ENCODE measurements at places on chromosomes 6 and 20. TPM values are rescaled to one million over a fixed set of nuclear protein-coding genes. Genes with fewer than 3 reads are reported as not detected.

The PDE10A gene
- total RNA-seq: 20.8 TPM

GRCh38 chr20:43243672-43244269 lies 54.1 kb upstream of the PTPRT start:
- no peak overlapping the region for H3K4me3 ChIP-seq
- no peak for DNase-seq
- H3K4me1 ChIP-seq: no peaks in the 10 kb centered on the region
- H3K27me3 ChIP-seq: no peaks in the 10 kb centered on the region

DNA sequence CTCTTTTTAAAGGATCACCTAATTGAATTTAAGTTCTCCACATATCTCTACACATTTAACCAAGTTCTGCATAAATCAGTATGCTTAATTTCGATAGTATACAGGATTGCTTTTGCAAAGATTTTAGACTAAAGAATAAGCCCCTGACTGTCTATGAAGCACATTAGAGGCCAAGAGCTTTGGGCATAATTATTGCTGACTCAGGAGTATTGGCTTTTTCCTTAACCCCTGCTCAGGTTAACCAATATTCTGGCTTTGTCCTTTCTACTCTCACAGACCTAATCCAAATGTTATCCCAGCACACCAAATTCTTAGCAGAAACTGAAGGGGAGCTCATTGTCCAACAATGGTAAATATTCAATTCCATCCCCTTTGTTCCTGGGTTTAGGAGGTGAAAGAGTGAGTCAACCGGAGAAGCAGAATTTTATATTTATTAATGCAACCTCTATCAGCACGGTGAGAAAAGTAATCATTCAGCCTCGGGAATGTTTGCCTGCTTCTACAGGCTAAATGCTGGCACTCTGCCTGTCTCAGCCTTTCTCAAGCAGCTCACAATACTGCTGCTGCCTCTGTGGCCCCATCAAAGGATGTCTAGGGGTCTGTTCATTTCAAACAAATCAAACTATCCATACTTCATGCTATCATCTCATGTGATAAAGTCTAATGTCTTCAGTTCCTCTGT lies 125.0 kb downstream of the SIM1 start:
- no peak for DNase-seq
- H3K36me3 ChIP-seq: no peaks in the 10 kb centered on the region
- no peaks in the 10 kb centered on the region for H3K27me3 ChIP-seq
- no peak overlapping the region for H3K4me3 ChIP-seq
- H3K4me1 ChIP-seq: peaks cover 15% of the 10 kb centered on the region
- no peak overlapping the region for H3K27ac ChIP-seq

- peaks cover 5% of the 10 kb centered on the region for H3K4me1 ChIP-seq
- H3K27ac ChIP-seq: no peak overlapping the region
- no peak for DNase-seq
- no peak overlapping the region for H3K4me3 ChIP-seq
- no peaks in the 10 kb centered on the region for H3K36me3 ChIP-seq
Observed at GRCh38 chr20:9066191-9066590, 2.7 kb upstream of the PLCB4 start.

GRCh38 chr20:48238781-48239180 lies 453.5 kb upstream of the SULF2 start:
- no peak for DNase-seq
- no peak overlapping the region for H3K27ac ChIP-seq
- no peaks in the 10 kb centered on the region for H3K27me3 ChIP-seq
- no peaks in the 10 kb centered on the region for H3K36me3 ChIP-seq

GRCh38 chr6:98469141-98469540 lies 365.2 kb upstream of the POU3F2 start:
- no peaks in the 10 kb centered on the region for H3K27me3 ChIP-seq
- H3K36me3 ChIP-seq: no peaks in the 10 kb centered on the region
- no peak for DNase-seq
- H3K4me3 ChIP-seq: no peak overlapping the region
- no peaks in the 10 kb centered on the region for H3K4me1 ChIP-seq
- no peak overlapping the region for H3K27ac ChIP-seq

The MCCD1 gene
- total RNA-seq: not detected

DNA sequence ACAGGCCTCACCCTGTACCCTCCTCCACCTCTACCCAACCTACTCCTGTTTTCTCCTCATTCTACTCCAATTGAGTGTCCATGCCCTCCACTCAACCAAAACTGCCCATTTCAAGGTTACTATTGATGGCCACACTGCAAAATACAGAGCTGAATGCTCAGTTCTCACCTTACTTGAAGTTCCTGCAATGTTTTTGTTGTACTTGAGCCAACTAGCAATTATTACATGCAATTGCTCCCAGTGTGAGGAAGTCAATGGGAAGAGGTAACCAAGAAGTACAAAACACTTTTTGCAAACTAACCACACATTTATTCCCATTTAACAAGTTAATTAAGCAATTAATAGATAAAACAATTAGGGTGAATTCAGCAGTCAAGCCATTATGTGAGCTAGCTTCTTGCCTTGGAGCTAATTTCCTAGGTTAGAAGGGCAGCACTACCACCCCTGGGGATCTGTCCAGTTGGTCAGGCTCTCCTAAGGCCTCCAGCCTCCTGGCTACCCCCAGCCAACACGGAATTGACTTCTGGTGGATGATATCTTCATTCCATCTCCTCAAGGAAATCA lies 52.4 kb upstream of the GGTLC1 start:
- no peaks in the 10 kb centered on the region for H3K36me3 ChIP-seq
- H3K4me3 ChIP-seq: no peak overlapping the region
- no peaks in the 10 kb centered on the region for H3K4me1 ChIP-seq
- no peak overlapping the region for H3K27ac ChIP-seq

GRCh38 chr6:154301839-154302752 lies 54.5 kb downstream of the IPCEF1 start:
- peaks cover 7% of the 10 kb centered on the region for H3K4me1 ChIP-seq
- H3K4me3 ChIP-seq: no peak overlapping the region
- no peaks in the 10 kb centered on the region for H3K36me3 ChIP-seq
- H3K27me3 ChIP-seq: no peaks in the 10 kb centered on the region
- no peak for DNase-seq

- no peak overlapping the region for H3K4me3 ChIP-seq
- DNase-seq: no peak
- no peaks in the 10 kb centered on the region for H3K27me3 ChIP-seq
- no peaks in the 10 kb centered on the region for H3K4me1 ChIP-seq
- H3K36me3 ChIP-seq: no peaks in the 10 kb centered on the region
Observed at GRCh38 chr20:32887492-32887891, 28.8 kb downstream of the EFCAB8 start.

DNA sequence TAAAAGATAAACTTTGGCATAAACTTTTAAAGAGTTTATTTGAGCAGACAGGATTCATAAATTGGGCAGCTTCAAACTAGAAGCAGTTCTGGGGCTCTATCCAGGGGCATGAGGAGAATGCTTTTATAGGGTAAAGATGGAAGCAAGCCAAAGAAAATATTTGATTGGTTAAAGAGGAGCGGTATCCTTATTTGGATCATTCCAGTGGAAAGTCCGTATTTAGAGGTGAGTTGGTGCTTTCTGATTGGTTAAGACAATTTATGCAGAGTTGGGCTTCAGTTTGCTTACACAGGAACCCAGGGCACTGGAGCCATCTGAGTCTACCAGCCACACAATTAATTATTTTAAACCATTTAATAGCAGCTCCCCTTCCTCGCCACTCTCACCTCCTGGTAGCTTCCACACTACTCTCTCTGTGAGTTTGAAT lies 37.9 kb upstream of the RNF217 start:
- DNase-seq: no peak
- H3K4me1 ChIP-seq: no peaks in the 10 kb centered on the region
- H3K4me3 ChIP-seq: no peak overlapping the region
- H3K27ac ChIP-seq: no peak overlapping the region

The RSPO3 gene
- total RNA-seq: 2.3 TPM

DNA sequence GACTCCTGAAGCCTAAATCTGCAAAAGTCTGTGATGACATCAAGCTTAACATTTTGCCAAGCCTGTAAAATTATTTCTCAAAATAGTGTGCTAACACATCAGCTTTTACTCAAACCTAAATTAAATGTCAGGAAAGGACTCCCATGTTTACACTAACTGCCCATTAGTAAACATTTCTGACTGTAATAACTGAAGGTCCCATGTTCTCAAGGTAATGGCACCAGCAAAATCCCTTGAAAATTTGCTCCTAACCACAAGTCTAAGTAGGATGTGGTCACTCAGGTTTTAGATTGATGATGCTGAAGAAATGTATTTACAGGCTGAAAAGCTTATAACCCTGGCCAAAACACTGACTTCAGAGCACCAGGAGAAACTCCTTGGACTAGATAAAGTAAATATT lies 33.0 kb downstream of the BACH2 start:
- no peak overlapping the region for H3K4me3 ChIP-seq
- H3K27me3 ChIP-seq: no peaks in the 10 kb centered on the region
- no peak for DNase-seq
- H3K27ac ChIP-seq: no peak overlapping the region

- no peaks in the 10 kb centered on the region for H3K27me3 ChIP-seq
- H3K27ac ChIP-seq: no peak overlapping the region
- H3K36me3 ChIP-seq: no peaks in the 10 kb centered on the region
- H3K4me1 ChIP-seq: no peaks in the 10 kb centered on the region
- H3K4me3 ChIP-seq: no peak overlapping the region
- no peak for DNase-seq
Observed at GRCh38 chr6:116536216-116536621, 9.3 kb downstream of the TRAPPC3L start.

- H3K27ac ChIP-seq: no peak overlapping the region
- DNase-seq: no peak
- H3K36me3 ChIP-seq: no peaks in the 10 kb centered on the region
- H3K4me1 ChIP-seq: no peaks in the 10 kb centered on the region
Observed at GRCh38 chr20:10965936-10966470, 292.2 kb upstream of the JAG1 start.

DNA sequence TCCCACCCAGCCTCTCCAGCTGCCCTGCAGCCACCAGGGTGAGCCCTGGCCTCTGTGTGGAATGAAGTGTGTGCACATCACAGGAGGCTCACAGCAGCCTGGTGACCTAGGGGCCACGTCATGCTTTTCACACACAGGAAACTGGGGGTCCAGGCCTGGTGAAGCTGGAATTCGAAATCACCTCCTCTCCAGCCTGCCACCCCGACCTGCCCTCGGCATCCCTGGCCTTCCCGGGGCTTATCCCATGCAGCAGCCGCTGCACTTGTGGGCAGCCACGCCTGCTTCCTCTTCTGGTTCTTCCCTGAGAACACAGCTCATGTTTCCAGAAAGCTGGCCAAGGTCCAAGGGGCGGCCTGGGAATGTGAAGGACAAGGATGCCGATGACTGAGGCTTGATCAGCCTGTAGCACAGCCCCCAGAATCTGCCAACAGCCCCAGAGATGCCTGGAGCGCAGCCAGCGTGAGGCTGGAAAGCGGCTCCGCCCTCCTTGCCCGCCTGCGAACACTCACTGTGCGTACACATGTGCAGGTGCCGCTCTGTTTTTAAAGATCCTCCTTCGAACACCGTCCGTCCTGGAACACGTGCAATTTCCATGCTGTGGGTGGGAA lies 4.2 kb upstream of the NTSR1 start:
- H3K27me3 ChIP-seq: no peaks in the 10 kb centered on the region
- peaks cover 4% of the 10 kb centered on the region for H3K4me1 ChIP-seq
- peak; percentile 41 for DNase-seq

The MUC21 gene
- total RNA-seq: not detected

The PSORS1C2 gene
- total RNA-seq: not detected

The RFX6 gene
- not detected for total RNA-seq

DNA sequence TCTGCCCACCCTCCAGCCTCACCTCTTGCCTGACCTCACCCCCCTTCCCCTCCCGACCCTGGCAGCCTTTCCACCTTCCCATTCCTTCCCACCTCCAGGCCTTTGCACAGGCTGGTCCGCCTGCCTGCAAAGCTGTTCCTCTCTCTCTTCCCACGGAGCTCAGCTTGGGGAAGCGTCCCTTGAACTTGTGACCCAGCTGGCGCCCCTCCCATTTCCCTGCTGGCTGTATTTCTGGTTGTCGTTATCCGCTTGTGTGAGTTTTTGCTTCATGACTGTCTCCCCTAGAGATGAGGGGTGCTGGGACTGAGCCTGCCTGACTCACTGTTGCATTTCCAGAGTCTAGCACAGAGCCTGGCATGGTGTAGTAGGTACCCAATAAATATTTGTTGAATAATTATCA lies 32.5 kb downstream of the VSTM2L start:
- no peaks in the 10 kb centered on the region for H3K27me3 ChIP-seq
- no peaks in the 10 kb centered on the region for H3K4me1 ChIP-seq
- no peaks in the 10 kb centered on the region for H3K36me3 ChIP-seq
- no peak overlapping the region for H3K27ac ChIP-seq
- H3K4me3 ChIP-seq: no peak overlapping the region
- no peak for DNase-seq

- peaks cover 16% of the 10 kb centered on the region for H3K4me1 ChIP-seq
- no peaks in the 10 kb centered on the region for H3K27me3 ChIP-seq
- DNase-seq: no peak
- no peak overlapping the region for H3K4me3 ChIP-seq
Observed at GRCh38 chr6:104527311-104527710, 332.4 kb downstream of the HACE1 start.

DNA sequence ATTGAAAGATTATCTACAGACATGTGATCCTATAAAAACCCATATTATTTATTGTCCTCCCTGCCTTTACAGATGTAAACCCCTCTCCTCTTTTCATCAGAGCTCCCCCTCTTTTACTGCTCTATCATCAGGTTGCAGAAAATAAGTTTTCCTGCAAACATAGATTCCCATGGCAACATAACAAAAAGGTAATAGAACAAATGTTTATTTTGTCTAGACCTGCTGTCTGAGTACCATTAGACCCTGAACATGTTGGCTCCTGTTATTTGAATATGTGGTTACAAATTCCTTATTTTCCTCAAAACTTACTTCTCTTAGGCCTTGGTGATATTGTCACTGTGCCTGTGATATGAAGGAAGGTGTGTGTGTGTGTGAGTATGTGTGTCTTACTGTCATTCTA lies 11.5 kb downstream of the MAPK14 start:
- no peak for DNase-seq
- peaks cover 48% of the 10 kb centered on the region for H3K4me1 ChIP-seq
- H3K4me3 ChIP-seq: peak overlapping the region; percentile 7
- no peaks in the 10 kb centered on the region for H3K27me3 ChIP-seq

- H3K4me1 ChIP-seq: peaks cover 9% of the 10 kb centered on the region
- H3K27ac ChIP-seq: no peak overlapping the region
- no peak overlapping the region for H3K4me3 ChIP-seq
- no peak for DNase-seq
Observed at GRCh38 chr6:136526937-136527336, 23.3 kb downstream of the MAP7 start.

- no peak overlapping the region for H3K4me3 ChIP-seq
- H3K27ac ChIP-seq: no peak overlapping the region
- no peaks in the 10 kb centered on the region for H3K36me3 ChIP-seq
- peaks cover 12% of the 10 kb centered on the region for H3K4me1 ChIP-seq
- no peak for DNase-seq
Observed at GRCh38 chr6:2063547-2063946, 181.9 kb downstream of the GMDS start.

- DNase-seq: no peak
- H3K36me3 ChIP-seq: no peaks in the 10 kb centered on the region
- no peaks in the 10 kb centered on the region for H3K27me3 ChIP-seq
- H3K4me1 ChIP-seq: no peaks in the 10 kb centered on the region
- H3K4me3 ChIP-seq: no peak overlapping the region
Observed at GRCh38 chr6:129812145-129812777, 48.9 kb downstream of the TMEM244 start.

The MEP1A gene
- not detected for total RNA-seq

The AHCY gene
- total RNA-seq: 38.7 TPM
